Nephron progenitor cell (in vitro differentiated cells): ENCODE measurements at places on chromosomes 3 and 15.
A peak's percentile ranks its signal among the peaks of the same experiment; 100 is the strongest.

DNA sequence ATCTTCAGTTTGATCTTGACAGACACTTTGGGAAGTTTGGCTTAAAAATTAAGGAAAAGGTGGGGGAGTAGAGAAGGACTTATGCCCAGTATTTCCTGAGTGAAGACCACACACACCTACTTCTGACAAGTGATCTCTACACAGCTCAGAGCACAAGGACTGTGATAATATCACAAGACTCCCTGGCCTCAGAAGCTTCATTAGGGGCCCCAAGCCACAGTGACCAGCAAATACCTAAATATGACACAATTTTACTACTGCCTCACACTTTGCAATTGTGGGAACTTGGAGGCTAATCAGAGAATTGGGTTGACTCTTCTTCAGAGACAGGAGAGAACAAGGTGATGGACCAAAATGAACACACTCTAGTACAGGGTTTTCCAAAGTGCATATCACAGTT is 2.6 kb downstream of the ILDR1 start:
- H3K4me3 ChIP-seq = no peak overlapping the region
- peaks cover 50% of the 10 kb centered on the region for H3K27me3 ChIP-seq
- H3K36me3 ChIP-seq = no peaks in the 10 kb centered on the region
- peaks cover 9% of the 10 kb centered on the region for H3K4me1 ChIP-seq
- no peak for DNase-seq
- no peak overlapping the region for H3K27ac ChIP-seq

DNA sequence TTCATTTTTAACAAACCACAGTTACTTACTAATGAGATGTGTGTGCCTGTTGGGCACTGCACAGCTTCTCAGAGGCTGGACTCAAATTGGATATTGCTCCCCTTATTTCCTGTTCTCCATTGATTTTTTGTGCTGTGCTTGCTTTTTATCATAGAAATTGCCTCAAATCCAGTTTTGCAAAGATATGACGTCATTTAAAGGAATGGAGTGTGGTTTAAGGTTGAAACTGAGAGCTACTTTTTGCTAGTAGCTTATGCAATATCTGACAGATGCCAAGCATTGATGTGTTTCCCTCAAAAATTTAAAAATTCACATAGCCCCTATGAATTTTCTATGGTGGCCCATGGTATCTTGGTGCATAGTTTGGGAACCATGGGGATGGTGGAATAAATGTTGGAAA is 67.7 kb upstream of the ROPN1 start:
- peaks cover 5% of the 10 kb centered on the region for H3K27me3 ChIP-seq
- peaks cover 27% of the 10 kb centered on the region for H3K36me3 ChIP-seq
- H3K4me1 ChIP-seq = peaks cover 23% of the 10 kb centered on the region
- no peak overlapping the region for H3K27ac ChIP-seq
- no peak overlapping the region for H3K4me3 ChIP-seq
- no peak for DNase-seq

DNA sequence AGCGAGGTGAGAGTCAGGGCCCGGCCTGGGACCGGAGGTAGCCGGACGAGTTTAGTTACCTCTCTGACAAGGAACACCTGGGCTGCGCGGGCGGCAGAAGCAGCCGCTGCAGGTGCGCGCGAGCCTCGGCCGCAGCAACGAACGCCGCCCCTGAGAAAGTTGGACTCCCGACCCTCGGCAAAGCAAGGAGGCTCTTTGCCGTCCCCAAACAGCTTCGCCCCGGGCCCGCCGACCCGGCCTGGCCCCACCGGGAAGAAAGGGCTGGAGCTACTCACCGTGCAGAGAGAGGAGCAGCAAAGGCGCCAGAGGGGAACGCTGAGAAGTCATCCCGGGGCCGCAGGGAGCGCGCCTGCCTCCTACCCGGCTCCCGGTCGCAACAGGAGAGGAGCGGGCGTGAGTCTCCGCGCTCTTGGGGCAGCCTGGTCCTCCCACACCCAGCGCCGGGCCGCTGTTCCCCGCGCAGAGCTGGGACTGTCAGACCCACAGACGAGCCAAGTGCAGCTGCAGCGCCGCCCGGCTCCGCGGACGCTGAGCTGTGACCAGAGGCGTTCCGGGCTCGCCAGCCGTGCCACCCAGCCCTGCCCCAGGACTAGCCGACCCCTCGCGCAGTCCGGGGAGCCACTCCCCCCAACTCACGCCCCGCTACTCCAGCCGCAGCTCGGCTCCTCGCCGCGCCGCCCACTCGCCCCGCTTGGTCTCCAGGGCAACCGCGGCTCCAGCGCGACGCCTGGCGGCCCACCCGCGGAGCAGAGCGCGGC is at the start of gene IGSF11:
Gene IGSF11 (minus strand): TSS at position 591 of the 758 bp plus-strand sequence. CDS start 264 bp downstream, at position 327.
- H3K4me1 ChIP-seq = peaks cover 25% of the 10 kb centered on the region
- H3K27me3 ChIP-seq = peaks cover 45% of the 10 kb centered on the region
- H3K4me3 ChIP-seq = peak within 1 kb of the TSS; percentile 90
- H3K27ac ChIP-seq = no peak within 1 kb of the TSS
- peak; percentile 90 for DNase-seq

DNA sequence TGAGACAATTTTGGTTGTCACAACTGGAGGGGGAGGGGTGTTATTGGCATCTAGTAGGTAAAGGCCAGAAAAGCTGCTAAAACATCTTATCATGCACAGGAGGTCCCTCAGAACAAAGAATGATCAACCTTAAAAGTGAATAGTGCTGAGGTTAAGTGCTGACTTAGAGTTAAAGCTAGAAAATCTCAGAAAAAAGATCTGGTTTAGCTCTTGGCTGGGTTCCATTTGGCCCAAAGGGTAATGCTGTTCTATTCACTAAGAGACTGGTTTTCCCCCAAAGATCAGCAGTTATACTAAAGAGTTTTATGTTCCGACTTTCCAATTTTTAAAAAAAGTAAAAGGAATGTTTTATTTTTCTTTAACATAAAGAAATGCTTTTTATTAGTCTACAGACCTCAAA is 15.6 kb downstream of the DCBLD2 start:
- peaks cover 45% of the 10 kb centered on the region for H3K36me3 ChIP-seq
- H3K27me3 ChIP-seq = no peaks in the 10 kb centered on the region
- H3K4me1 ChIP-seq = peaks cover 16% of the 10 kb centered on the region
- no peak overlapping the region for H3K4me3 ChIP-seq

DNA sequence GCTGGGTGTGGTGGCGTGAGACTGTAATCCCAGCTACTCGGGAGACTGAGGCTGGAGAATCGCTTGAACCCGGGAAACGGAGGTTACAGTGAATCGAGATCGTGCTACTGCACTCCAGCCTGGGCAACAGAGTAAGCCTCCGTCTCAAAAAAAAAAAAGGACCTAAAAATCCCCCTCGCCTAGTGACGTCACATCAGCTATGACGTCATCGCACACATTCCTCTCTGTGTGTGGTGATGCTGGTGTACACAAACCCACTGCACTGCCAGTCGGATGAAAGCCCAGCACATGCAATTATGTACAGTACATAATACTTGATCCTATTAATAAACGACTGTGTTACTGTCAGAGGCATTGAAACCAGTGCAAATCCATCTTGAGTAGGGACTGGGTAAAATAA is 40.2 kb upstream of the SEC61A1 start:
- H3K4me3 ChIP-seq = no peak overlapping the region
- H3K36me3 ChIP-seq = peaks cover 5% of the 10 kb centered on the region
- no peak for DNase-seq
- H3K4me1 ChIP-seq = peaks cover 13% of the 10 kb centered on the region
- no peak overlapping the region for H3K27ac ChIP-seq
